Femur (tissue), 1 donor: ENCODE measurements at places on chromosomes 3 and 15.
A peak's percentile ranks its signal among the peaks of the same experiment; 100 is the strongest.

DNA sequence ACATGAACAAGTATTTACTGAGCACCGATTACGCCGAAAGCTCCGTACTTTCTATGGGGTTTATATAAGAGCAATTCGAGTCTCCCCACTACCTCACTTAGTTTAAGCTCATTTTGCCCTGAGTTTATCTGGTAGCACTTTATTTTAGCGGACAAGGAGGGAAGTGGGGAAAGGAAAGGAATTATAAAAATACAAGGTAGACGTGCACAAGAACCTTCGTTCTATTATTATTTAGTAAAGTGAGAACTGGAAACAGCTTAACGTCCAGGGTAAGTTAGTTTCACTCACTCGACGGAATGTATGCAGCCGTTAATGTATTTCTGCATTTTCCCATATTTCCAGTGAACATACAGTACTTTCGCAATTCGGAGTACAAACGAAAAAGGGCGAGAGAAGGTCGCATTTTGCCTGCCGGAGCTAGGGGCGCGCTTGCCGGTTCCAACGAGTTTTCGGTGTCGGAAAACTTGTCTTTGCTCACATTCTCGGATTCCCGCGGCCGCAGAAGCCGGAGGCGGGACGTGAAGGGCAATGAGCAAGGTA is 1.2 kb upstream of the STT3B start:
- DNase-seq = no peak

DNA sequence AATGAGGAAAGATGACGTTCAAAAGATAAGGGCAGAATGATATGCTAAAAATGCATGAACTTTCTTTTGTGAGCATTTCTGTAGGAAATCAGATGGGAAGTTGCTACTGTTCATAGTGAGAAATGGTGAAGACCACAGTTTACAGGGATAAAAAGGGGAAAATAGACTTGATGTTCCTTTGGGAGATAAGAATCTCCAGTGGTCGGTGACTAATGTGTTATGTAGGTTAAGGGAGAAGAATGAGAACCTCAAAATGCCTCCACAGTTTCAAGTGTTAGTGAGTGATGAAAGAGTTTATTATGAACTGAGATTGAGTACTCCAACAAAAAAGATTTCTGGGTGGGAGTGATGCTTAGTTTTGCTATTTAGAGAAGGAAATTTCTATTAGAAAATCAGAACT is 247.2 kb downstream of the LSAMP start:
- DNase-seq = no peak

DNA sequence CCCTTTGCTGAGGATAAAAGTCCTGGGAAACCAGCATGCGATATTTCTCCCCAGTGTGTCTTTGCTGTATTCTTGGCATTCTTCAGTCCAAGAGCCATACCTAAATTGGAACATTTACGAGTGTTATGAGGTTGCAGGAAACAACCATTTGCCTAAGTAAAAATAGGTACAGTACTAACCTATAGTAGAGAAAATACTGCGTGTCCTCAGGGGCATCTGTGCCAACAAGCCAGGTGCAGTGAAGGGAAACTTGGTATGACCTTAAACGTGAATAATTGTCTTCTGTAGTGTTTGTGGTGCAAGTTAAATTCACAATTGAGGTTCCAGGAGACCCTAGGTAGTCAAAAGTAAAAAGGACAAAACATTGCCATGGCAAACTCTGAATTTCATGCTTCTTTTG is 12.2 kb downstream of the IL5RA start:
- DNase-seq = no peak

DNA sequence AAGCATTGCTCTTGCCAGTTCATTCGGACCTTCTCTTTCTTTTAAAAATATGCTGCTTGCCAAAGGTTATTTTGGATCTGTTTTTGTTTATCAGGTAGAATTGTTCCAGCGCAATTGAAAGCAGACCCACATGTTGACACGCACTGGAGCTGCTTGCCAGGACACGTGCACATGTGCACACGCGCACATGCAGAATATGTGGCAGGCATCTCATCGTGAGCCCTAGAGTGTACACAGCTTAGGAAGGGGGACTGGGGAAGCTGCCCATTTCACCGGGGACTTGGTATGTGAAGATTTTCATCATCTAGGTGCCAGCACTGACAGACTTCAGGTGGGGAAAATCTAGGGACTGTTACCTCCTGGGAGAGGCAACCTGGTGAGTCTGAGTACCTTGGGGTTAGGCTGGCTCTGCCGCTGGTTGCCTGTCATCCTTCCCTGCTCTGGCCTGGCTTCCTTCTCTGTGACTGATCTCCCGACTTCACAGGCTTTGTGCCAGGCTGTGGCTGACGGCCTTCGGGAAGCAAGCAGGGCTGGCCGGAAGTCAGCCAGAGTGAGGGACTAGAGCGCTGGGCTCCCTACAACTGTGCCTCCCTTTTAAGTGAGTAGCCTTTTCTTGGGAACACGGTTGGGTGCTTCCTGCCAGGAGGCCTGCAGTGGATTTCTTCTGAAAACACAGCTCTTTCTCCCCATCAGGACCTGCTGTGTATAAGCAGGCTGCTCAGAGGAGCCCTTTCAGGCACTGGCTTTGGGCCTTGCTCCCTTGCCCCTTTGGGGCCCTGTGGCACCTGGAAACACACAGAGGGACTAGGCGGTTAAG is 129.3 kb downstream of the EEFSEC start:
- DNase-seq = peak; percentile 78

DNA sequence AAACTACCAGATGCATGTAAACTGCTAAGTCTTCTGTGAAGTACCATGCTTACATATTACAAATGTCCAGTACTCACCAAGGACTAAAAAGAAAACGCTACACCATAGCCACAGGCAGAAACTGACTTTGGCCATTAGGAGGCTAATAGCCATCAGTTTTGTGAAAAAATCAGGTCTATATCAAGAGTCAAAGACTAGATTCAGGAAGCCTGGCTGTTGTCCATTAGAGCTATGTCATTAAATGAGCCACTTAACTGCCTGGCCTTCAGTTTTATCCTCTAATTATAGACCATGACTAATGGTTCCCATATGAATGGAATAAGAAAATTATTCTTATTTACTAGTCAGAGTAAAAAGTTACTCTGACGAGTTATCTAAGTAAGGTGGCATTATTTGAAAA is 144.1 kb downstream of the VPS13C start:
- DNase-seq = no peak

- no peak for DNase-seq
Measured at GRCh38 chr3:8112587-8112986, 389.0 kb upstream of the LMCD1 start.

DNA sequence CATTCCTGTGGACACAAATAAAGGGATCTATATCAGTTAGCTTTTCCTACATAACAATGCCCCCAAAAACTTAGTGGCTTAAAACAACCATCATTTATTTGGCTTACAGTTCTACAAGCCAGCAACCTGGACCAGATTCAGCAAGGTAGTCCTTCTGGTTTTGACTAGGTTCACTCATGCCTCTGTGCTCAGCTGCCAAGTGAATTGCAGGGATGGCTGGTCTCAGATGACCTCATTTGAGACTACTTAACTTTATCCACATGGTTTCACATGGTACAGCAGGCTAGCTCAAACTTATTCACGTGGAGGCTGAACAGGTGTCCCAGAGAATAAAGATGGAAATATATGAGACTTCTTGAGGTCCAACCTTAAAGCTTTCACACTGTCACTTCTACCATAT is 119.3 kb upstream of the BFSP2 start:
- no peak for DNase-seq

DNA sequence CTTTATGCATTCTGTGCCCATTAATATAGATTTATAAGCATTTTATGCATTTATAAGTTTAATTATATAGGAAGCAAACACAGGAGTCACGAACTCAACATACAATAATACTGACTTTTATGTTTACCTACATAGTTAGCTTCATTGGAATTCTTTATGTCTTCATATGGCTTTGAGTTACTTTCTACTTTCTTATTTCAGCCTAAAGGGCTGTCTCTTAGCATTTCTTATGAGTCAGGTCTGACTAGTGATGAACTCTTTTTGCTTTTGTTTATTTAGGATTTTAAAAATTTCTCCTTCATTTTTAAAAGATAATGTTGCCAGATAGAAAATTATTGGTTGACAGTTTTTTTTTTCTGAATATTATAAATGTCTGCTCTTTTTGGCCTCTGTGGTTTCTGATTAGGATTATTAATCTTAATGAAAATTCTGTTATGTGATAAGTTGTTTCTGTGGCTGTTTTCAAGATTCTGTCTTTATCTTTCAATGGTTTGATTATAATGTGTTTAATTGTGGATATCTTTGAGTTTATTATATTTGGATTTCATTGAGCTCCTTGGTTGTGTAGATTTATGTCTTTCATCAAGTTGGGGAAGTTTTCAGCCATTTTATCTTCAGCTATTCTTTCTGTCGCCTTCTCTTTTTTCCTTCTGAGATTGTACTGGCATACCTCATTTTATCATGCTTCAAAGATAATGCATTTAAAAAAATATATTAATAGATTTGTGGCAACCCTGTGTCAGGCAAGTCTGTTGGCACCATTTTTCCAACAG is 54.3 kb downstream of the ATP2C1 start:
- no peak for DNase-seq

GRCh38 chr15:86125775-86126174 is 46.1 kb downstream of the AGBL1 start:
- no peak for DNase-seq

DNA sequence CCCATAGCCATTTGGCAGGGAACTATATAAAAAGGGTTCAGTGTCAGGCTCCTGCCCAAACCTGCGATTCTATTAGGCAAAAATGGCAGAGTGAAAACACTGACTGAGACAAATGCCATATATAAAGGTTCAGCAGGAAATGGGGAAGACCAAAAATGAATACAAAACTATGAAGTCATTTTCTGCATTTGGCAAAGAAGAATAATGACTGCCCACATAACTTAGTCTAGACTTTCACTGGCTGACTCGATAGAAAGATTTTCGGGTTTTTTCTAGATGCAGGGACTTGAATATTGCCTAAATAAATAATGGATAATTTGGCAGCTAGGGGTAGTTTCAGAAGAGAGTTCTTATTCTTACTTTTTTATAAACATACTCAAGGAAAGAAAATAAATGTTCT is 178.0 kb downstream of the TPRG1 start:
- DNase-seq = no peak

DNA sequence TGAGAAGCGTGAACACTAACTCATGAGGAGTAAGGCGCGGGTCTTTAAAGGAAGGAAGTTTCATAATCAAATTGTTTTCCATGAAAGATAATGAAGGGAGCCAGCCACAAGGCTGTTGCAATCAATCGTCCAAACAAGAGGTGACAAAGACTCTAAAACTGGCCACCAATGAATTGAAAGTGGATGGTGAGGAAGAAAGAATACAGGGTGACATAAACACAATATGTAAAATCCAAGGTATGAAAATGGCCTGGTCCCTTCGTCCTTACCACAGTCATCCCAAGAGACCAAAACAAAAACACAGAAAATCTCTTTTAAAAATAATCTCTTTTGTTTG is 12.0 kb downstream of the CD86 start:
- DNase-seq = no peak

DNA sequence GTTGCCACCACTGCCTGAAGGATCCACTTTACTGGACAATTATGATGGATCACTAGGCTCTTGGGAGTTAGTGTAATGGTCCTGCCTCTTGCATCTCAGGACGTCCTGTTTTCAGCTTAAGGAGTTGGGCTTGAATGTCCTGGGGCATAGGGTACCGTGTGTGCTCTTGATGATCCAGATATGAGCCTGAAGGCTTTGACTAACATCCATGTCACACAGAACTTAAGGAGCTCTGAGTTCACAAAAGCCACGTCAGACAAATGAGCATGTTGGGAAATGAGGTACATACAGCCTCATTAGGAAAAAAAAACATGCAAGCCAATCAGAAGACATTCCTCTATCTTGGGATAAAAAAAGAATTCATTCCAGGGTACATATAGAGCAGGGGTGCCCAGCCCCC is 40.8 kb downstream of the CA12 start:
- DNase-seq = no peak

DNA sequence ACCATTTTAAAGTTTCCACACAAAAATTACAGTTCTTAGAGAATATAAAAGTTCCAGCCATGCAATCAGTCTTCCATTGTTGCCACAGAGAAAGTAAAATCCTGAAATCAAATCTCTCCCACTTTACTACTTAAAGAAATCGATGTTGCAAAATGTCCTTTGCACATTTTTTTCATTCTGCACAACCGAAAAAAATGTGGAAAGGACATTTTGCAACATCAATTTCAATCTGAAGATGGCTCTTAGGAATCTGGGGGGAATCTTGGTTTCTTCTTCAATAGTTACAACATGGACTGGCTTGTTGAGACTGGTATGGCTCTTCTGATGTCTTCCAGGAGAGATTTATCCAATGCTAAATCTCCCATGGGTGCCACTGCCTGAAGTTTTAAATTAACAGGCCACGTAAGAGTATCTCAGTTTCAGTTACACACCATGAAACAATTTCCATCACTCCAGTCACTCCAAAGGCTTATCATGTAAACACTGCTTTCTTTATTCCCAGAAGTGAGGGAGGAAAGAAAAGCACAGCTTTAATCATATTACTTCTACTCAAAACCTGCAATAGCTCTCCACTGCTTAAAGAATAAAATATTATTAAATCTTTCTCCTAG is 55.8 kb upstream of the CTNNB1 start:
- DNase-seq = no peak

DNA sequence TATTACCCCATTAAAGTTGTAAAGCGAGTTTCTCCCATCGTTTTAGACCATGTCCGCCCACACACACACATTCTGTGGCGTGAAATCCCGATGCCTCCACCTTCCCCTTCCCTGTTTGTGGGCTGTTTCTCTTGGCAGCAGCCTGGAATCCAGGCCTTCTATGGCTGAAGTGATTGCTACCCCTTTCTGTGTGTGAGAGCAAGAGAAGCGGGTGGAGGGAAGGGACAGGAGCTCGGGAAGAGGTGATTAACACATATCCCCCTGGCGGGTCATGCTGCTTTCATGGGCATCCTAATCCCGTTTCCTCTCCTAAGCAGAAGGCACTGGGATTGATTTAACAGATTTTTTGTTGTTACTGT is 283.8 kb upstream of the RGMA start:
- no peak for DNase-seq

DNA sequence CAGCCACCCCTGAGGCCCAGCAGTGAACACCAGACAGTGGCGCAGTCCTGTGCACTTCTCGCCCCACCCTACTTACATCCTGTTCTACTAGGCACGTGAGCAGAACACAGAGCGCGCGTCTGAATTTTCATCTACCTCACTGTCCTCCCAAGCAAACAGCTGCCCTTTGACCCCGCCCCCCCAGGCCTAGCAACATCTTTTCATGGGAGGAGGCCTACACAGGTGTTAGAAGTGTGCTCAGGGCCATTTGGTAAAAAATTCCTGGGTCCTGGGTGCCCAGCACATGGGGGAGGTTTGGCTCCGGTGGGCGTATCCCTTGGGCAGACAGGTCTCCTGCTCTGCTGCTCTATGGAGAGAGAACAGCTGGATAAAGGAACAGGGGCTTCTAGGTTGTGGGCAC is 95.0 kb downstream of the MYLK start:
- no peak for DNase-seq

DNA sequence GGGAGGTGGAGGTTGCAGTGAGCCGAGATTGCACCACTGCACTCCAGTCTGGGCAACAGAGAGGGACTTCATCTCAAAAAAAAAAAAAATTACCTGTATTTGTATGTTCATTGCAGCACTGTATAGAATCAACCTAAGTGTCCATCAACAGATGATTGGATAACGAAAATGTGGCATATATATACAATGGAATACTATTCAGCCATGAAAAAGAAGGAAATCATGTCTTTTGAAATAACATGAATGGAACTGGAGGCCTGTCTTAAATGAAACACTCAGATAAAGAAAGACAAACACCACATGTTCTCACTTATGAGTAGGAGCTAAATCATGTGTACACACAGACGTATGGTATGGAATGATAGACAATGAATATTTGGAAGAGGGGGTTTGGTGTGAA is 59.4 kb upstream of the MEF2A start:
- no peak for DNase-seq
